Activated CD4-positive, alpha-beta T cell treated with anti-CD3 and anti-CD28 coated beads for 24 hours (primary cell): ENCODE measurements at places on chromosomes 2 and 18.

DNA sequence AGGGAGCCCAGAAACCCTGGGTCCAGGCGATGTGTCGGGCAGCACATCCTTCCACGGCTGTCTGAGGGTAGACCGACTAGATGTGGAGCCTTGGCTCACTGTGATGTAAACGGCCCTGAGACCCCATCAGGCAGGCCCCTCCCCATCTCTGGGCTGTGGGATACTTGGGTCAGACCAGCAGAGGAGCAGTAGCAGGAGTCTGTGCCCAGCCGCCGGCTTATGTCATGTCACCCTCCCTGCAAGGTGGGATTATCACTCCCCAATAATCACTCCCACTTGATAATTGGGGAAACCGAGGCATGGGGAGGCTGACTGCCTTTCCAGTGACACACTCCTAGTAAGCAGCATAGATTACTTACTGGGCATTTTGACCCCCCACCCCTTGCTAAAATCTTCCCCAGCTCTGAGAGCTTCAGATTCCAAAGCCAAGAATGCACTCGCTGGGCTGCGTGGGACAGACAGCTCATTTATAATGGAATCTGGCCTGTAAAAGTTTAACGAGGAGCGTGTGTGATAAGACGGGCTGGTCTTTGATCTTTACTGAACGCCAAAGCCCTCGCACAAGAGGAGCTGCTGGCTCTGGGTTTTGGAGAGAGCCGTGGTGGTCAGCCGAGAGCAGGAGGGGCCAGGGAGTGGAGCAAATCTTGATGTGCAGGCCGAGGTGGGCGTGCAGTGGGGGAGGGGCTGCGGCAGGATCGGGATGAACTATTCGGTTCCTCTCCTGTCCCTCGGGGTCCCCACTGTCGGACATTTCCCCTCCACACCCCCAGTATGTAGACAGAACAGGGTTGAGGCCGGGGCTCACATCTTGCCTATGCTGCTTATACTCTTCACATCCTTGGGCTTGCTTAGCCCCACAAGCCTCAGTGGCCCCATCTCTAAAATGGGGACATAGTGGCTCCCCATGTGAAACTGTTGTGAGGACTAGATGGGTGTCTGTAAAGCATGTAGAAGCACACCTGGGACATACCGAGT is 200.0 kb downstream of the GLI2 start:
- no peak for DNase-seq

GRCh38 chr2:42513252-42513918 is 19.6 kb upstream of the KCNG3 start:
- DNase-seq = no peak

GRCh38 chr2:129069875-129070594 is 751.4 kb upstream of the HS6ST1 start:
- no peak for DNase-seq

GRCh38 chr2:112949456-112949855 is 28.4 kb upstream of the IL36G start:
- no peak for DNase-seq

- DNase-seq = no peak
These were observed 90.3 kb upstream of the RAB27B start for GRCh38 chr18:54737986-54738385.
